ENCODE measurements at places on chromosomes 12 and 14.

GRCh38 chr14:59280961-59281360, 92.5 kb downstream of the DAAM1 start:
- peak; percentile 72 for DNase-seq

DNA sequence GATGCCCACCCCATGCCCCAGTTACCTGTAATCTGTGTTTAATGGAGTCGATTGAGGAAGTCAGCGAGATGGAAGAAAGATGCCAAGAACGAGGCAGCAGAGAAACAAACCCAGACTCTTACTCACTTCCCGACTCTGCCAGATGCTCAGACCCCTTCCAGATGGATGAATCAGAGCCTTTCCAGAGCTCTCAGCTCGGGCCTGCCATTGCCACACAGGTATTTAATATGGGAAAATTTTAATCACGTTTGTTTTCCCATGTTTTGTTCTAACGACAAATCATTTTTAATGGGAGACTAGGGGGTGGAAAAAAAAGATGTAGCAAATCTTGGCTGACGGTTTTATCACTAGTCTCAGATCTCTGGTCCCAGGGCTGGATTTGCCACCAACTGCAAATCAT, 72.5 kb upstream of the SRRM4 start:
- DNase-seq = peak; percentile 45

- peak; percentile 88 for DNase-seq
Observed at GRCh38 chr14:24315807-24316596, 4.7 kb downstream of the LTB4R start.

- DNase-seq = peak; percentile 54
Observed at GRCh38 chr14:21255385-21256101, 13.7 kb downstream of the HNRNPC start.

DNA sequence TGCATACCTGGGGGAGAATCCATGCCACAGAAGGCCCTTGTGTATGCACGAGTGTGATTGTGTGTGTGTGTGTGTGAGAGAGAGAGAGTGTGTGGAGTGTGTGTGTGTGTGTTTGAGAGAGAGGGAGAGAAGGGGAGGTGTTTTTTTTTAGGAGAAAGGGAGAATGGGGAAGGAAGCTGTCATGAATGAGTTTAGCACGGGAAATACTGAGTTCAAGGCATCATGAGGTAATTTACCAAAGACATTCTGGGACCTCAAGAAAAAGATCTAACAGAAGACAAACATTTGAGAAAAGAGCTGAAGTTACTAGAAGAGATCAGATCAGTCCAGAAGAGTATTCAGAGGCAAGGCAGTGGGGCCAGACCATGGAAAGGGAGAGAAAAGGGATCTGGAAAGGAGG, 157.1 kb downstream of the TTC7B start:
- DNase-seq = no peak

DNA sequence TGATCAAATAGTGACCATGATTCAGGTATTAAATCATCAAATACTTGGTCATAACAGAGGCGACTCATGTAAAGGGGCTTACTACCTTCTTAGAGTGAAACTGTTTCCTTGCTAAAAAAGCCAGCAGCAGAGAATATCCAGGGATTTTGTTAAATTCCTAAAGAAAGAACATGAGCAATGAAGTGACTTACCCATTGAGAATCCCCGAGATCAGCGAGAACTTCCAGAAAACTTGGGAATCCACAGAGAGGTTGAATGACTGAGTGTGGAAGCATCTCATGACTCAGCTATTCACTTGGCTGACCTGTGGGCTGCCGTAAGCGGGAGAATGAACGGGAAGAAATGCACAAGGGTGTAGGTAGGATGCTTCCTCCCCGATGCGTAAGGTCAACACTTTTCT, 85.3 kb upstream of the KCNA1 start:
- peak; percentile 49 for DNase-seq

DNA sequence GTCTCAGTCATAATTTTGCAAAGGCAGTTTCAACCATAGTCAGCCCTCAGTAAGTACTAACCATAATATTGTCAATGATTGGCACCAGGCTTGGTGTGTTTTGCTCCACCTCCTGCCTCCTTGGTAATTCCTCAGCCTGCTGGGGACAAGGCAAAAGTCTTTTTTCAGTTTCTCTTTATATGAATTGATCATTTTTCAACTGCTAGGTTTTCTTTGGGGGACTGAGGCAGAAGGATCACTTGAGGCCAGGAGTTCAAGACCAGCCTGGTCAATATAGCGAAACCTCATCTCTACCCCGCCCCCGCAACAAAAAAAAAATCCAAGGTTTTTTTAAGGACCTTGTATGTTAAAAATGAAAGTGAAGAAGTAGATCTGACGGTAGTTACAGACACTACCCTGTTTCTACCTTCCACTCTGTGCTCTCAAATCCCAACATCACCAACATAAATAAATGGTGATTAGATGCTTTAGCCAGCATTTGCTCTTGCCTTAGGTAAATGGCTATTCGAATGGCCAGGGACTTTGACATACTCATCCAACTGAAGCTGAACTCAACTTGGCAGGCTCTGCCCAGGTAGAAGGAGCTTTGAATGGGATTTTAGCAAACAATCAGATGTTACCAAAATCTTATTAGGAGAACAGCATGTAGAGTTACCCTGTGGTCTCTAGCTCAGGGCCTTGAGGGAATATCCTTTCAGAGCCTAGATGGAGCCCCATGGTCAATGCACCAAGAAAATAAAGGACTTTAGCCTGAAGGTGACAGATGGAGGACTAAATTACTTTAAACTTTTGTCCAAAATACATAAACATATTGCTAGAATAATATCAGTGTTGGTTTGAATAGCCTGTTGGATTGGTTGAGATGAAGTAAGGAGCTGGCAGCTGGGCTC, 126.9 kb upstream of the AMIGO2 start:
- DNase-seq = no peak

- no peak for DNase-seq
Observed at GRCh38 chr12:13099844-13100604, 3.4 kb downstream of the GSG1 start.

GRCh38 chr12:31645924-31646323, 13.6 kb upstream of the ETFBKMT start:
- no peak for DNase-seq

- no peak for DNase-seq
Observed at GRCh38 chr14:62462988-62463387, 582.3 kb downstream of the KCNH5 start.

GRCh38 chr12:3464561-3464960, 26.4 kb upstream of the PRMT8 start:
- DNase-seq = no peak

DNA sequence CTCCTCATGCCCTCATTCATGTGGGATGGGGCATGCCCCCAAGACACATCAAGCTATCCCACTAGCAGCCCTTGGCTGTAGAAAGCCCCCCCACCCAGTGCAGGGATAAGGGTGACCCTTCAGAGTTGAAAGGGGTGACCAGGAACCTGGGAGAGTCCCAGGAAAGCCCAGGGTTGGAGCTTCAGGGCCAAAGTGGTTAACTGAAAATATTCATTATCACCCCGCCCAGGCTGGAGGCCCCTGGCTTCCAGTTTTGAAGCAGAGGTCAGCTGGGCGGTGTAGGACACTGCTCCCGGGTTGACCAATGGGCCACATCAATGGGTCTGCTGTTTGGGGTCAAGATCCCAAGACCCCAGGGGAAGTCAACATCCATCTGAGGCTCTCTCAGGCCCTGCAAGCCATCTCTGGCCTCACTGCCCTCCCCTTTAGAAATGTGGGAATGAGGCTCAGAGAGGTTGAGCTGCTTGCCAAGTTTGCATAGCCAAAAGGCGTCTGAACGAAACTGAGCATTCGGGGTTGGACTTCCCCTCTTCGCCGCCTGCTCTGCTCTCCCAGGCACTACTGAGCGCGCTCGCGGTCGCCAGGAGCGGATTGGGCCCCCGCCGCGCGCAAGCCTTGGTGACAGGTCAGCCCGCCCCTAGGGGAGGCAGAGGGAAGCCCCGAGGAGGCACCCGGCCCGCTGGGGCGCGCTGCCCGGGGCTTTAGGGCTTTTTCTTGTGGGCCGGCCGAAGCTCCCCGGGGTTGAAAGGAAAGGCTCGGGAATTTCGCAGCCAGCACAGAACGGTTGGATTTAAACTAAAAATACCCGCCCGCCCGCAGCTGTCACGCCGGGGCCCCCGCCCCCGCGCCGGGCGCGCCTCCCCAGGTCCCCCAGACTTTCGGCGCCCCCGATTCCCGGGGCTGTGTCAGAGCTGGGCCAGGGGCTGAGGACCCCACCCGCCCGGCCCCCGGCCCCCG, 576 bp downstream of the SYNE3 start:
- DNase-seq = peak; percentile 72

DNA sequence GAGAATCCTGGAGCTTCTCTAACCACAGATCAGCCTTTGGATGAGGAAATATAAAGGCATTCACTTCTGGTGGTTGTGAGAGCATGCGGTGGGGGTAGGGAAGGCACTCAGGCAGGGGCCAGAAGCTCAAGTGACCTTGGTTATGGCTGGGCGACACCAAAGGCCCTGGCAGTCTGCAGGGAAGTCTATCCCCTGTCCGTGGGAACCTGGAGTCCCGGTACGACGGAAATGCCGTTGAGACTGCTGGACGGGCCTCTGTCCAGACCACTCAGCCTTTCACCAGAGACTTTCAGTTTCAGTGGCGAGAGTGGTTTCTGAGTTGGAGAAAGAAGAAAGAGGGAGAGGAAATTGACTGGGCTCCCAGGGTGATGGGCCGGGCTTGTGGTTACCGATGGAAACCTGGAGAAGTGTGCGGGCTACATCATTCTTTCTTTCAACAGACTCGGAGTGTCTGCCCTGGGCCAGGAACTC, 20.9 kb downstream of the ISCA2 start:
- peak; percentile 27 for DNase-seq

DNA sequence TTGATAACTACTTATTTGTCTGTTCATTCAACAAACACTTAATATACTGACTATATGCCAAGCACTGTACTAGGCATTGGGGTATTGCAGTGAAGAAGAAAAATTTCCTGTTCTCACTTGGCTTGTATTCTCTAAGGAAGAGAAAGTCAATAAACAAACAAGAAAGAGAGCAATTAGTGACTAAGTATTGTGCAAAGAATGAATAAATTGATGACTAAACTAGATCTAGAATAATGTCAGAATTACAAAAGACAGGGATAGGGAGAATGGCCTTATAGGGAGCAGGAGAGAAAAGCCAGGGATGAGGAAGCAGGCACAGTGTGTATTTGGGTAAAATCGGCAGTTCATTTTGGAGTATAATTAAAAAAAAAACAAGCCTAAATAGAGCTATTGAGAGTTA, 4.2 kb upstream of the LIN7A start:
- no peak for DNase-seq

- no peak for DNase-seq
Observed at GRCh38 chr12:79885911-79886490, 48.9 kb downstream of the PPP1R12A start.

- DNase-seq = peak; percentile 69
Observed at GRCh38 chr14:103280278-103280928, 53.6 kb upstream of the EIF5 start.

GRCh38 chr14:99596071-99596627, 7.9 kb downstream of the CCDC85C start:
- no peak for DNase-seq

DNA sequence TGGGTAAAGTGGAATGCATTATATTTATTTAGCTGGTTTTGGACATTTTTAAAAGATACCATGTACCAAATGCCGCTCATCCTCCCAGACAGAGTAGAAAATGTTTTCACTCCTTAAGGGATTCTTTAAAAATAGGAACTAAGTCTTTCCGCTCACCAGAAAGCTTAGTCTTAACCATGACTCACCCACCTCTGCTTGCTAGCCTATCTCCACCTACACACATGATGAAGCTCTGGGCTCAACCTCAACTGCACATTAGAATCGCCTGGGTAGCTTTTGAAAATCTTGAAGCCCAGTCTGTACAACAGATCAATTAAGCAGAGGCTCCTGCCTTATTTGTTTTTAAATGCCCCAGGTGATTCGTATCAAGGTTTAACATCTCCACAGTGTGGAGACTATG, 260.5 kb downstream of the NEDD1 start:
- DNase-seq = no peak

GRCh38 chr12:8917751-8918150, 3.4 kb downstream of the PHC1 start:
- no peak for DNase-seq

GRCh38 chr12:61916831-61917230, 343.4 kb upstream of the USP15 start:
- no peak for DNase-seq

DNA sequence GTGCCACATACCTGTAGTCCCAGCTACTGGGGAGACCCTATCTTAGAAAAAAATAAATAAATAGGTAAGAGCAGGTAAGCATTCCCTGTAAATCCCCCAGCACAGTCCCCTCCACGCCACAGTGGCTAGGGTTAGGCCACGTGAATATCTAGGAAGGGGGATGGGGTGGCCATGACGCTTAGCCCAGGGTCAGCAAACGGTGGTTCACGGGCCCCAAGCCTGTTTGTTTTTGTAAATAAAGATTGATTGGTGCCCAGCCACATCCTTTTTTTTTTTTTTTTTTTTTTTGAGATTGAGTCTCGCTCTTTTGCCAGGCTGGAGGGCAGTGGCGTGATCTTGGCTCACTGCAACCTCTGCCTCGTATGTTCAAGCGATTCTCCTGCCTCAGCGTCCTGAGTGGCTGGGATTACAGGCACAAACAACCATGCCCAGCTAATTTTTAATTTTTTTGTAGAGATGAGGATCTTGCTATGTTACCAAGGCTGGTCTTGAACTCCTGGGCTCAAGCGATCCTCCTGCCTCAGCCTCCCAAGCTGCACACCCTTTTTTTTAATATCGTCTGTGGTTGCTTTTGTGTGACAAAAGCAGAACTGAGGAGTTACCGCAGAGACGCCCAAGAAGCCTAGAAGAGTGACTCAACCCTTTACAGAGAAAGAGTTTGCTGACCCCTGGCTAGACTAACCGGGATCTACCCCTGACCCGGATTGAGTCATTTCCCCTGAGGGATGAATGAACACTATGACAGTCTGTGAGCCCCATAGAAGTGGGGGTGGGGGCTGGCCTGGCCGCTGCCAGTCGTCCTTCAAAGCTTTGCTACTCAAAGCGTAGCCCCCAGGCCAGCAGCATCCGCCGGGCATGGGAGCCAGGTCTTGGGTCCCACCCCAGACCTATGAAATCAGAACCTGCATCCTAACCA, 113.7 kb upstream of the NCOR2 start:
- peak; percentile 99 for DNase-seq

DNA sequence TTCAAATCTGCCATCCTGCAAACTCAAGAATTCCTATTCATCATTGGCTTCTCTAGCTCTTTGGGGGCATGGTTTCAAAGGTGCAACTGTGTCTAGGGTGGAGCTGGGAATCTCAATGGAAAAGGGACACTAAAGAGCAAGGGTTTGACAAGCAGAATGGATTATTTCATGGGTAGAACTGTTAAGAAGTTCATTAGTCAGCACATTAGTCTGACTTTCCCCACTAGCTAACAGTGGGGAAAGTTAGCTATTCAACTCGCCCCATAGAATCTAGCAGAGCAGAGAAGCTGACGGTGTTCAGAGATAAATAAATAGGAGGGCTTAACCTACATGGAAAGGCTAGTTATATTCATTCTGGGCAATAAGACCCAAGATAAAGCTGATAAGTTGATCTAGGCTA, 153.9 kb downstream of the EMP1 start:
- no peak for DNase-seq

- no peak for DNase-seq
Observed at GRCh38 chr12:15592934-15593333, 196.3 kb downstream of the EPS8 start.

Measured in trophoblast cell (in vitro differentiated cells and primary cell).